ENCODE measurements at places on chromosomes 6 and 20. TPM values are rescaled to one million over a fixed set of nuclear protein-coding genes. Genes with fewer than 3 reads are reported as not detected.

Gene TMEM244
- total RNA-seq: not detected

Gene RAET1E
- total RNA-seq: 0.06 TPM

Gene KCNG1
- 2.8 TPM for total RNA-seq

Gene ECHDC1
- total RNA-seq: 55.4 TPM

Gene BTN1A1
- total RNA-seq: not detected

Data from cardiac ventricle fibroblast (primary cell).